Midbrain (tissue), 1 donor: ENCODE measurements at places on chromosomes 13 and 19.

DNA sequence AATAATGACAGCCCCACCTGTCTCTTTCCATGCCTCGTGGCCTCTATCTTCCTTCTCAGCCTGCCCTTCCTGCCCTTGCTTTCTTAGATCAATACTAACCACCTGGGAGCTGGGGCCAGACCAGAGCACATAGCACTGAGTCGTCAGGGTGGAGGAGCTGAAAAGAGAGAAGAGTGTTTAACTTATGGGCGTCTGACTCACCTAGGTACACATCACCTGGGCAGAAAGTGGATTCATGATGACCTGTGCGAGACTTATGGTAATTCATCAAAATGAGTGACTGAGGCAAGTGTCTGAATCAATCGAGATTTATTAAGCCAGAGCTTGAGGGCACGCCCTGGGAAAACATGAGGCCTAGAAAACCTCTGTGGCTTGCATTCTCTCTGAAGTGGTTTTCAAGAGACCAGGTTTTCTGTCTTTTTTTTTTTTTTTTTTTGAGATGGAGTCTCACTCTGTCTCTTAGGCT lies 19.2 kb downstream of the CEACAM6 start:
- DNase-seq, result no peak

DNA sequence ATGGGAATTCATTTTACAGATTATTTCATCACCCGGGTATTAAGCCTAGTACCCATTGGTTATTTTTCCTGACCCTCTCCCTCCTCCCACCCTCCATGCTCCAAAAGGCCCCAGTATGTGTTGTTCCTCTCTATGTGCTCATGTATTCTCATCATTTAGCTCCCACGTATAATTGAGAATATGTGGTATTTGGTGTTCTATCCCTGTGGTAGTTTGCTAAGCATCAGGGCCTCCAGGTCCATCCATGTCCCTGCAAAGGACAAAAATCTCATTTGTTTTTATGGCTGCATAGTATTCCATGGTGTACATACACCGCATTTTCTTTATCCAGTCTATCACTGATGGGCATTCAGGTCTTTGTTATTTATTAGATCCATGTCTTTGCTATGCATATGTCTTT lies 894.1 kb upstream of the MIR17HG start:
- no peak for DNase-seq

DNA sequence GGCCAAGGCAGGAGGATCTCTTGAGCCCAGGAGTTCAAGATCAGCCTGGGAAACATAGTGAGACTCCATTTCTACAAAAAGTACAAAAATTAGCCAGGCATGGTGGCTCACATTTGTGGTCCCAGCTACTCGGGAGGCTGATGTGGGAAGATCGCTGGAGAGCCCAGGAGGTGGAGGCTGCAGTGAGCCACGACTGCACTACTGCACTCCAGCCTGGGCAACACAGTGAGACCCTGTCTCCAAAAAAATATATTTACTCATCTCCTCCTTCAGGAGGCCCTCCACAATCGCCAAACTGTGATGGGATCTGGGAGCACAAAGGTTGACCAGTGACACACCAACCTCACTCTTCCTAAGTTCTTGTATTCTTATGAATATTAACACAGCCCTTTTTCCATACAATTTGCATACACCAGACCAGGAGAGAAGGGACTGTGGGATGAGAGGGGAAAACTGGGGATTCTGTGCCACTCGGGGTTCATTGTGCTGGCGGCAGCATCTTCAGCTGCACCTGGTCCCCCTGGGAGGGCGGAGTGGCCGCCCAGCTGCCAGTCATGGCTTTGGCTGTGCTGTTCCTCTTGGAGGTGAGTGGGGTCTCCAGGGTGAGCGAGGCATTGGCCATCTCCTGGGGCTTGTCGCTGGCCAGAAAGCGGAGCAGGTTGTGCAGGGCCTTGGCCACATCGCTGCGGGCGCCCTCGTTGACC lies 5.8 kb upstream of the OPA3 start:
- no peak for DNase-seq

GRCh38 chr13:47281991-47282390 lies 385.1 kb upstream of the HTR2A start:
- DNase-seq, result no peak
